ENCODE measurements at places on chromosomes 5 and 9.
A peak's percentile ranks its signal among the peaks of the same experiment; 100 is the strongest.

DNA sequence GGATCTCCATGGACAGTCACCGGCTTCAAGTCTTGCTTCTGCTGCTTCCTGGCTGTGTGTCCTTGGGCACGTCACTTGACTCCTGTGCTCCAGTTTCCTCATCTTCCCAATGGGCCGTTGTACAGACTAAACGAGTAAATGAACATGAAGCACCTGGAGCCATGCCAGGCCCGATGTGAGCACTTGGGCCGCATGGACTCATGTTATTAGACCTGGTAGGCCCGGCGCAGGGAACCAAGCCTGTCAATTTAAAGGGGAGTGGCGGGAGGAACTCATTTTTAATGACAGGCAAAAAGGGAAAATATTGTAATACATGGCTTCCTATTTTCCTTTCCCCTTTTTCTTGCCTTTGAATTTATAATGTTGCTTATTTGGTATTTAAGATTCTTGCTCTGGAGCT is 47.5 kb downstream of the TENT4A start:
- DNase-seq = no peak

- DNase-seq = no peak
Measured at GRCh38 chr9:129390541-129390940, 212.5 kb upstream of the IER5L start.

DNA sequence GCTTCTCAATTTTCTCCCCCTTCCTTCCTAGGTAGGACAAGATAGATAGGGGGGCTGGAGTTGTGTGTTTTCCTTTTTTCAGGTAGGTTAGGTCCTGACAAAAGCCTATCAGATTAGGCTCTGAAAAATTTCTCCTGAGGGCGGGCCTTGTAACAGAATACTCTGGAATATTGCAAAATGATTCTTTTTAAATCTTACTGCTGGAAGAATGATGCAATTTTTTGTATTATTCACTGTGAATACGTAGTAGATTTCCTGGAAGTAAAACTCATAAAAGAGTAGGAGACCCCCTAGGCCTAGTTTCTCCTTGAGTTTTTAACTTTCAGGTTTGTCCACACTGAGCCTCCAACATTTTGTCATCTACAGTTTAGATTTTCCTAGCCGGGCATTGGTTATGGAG is 1701.8 kb downstream of the EFNA5 start:
- DNase-seq = no peak

DNA sequence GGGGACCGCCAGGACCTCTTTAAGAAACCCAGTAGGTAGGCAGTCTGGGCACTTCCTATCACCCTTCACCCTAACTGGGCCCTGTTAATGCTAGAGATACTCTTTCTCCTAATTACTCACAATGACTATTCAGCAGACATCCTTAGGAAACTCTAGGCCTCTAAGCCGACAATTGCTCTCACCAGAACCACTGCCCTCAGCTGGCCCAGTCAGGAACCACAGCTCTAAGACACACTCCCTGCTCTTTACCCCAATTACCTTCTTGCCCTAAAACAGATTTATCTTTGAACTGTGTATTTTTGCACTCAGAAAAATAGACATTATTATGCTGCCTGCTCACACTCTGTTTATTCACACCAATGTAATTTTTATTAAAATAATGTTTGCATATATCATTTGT is 432.6 kb upstream of the SLC30A5 start:
- peak; percentile 41 for DNase-seq

- DNase-seq = peak; percentile 69
Measured at GRCh38 chr5:102296178-102296817, at the start of gene SLCO4C1. SLCO4C1 (minus strand) TSS chr5:102296284; CDS start chr5:102296262, 22 bp downstream.

- DNase-seq = peak; percentile 18
Measured at GRCh38 chr9:34254966-34255825, 73.9 kb downstream of the KIF24 start.

GRCh38 chr9:79369676-79370075 is 202.1 kb upstream of the TLE4 start:
- no peak for DNase-seq

DNA sequence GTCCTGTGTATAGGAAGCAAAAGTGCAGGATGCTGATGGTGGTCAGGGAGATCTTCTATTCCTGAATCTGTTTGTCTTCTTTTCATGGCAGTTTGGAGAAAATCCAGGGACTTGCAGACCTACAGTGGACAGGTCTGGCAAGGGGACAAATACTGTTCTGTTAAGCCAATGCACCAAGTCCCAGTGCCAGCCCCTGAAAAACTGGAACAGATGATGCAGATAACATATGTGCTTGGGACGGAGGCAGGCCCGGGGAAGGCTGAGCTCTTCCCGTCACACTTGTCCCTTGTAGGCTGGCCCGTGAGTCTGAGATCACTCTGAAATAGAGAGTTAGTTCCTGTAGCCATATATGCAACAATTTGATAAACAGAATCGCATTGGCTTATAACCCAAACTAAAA is 265.7 kb downstream of the MTRR start:
- no peak for DNase-seq

DNA sequence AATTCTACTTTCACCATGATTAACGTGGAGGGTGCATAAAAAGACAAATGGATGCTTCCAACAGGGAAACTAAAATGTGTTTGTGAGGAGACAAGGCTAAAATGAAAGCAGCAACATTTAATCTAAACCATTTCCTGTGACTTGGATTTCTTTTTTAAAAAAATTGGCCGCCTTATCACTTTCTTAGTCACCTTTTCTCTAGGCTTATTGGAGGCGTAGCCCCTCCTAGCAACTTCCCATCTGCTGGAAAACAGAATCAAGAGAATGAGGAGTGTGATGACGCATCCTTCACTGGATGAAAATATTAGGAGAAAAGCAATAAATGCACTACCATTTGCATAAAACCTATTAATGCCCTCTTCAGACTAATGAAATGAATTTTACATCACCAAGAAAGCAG is 791 bp upstream of the GPR150 start:
- DNase-seq = no peak

GRCh38 chr5:148853868-148854267 is 27.5 kb downstream of the ADRB2 start:
- DNase-seq = no peak

GRCh38 chr5:1732238-1732941 is 67.2 kb downstream of the MRPL36 start:
- no peak for DNase-seq

DNA sequence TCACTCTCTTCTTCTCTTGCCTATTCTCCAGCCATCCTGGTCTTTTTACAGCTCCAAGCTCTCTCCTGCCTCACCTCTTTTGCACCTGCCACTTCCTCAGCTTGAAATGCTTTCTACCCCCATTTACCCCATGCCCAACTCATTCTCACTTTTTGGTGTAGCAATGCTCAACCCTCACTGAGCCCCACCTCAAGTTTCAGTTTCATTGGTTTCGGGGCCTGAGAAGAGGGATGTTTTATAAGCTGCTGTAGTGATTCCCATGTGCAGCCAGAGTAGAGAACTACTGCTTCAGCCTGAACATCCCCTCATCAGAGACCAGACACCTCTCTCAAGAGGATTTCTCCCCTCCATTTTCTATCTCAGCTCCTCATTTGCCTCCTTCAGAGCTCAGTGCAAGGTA is 45.2 kb upstream of the FYB1 start:
- no peak for DNase-seq

GRCh38 chr9:130869250-130869649 is 27.4 kb downstream of the QRFP start:
- peak; percentile 73 for DNase-seq

DNA sequence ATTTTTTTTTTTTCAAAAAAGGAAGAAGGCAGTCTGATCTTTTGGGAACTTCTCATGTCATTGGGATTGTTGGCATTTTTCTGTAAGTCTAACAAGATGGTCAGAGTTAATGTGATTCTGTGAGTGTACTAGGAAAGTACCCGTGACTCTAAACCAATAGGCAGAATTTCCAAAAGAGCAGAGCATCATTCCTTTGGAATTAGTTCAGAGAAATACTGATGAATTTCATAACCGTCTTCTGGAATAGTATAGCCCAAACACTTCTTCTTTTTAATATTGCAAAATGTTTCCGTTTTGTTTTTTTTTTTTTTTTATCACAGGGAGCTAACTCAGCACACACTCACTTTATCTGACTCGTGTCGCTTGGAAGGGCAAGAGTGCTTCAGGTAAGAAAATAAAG is 407.4 kb downstream of the DTWD2 start:
- no peak for DNase-seq

DNA sequence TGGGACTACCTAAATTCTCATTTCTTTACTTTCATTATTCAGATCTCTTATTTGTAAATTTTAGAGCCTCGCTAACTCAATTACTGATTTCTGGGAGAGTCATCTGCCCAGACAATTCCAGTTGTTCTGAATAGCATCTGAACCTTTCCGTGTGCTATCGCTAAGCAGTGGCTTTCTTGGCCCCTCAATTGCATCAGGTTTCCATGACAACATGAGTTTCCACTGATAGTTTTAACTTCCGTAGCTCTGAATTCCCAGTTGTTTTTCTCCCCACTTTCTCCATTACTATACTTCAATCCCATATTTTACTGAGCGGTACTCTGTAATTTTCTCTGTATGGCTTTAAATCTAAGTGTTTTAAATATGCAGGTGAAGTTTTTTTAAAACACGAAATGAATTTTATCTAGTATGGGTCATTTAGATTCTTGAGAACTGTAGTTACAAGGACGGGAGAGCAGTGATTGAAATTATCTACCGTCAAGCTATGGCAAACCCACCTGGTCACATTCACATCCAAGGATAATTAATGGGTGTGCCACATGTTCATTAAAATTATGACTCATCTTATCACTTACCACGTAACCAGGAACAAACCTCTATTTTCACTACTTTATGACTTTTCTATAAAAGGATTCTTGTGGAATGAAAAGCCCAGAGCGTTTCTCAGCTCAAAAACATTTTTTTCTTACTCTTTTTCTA is 223.5 kb upstream of the PCSK5 start:
- no peak for DNase-seq

- no peak for DNase-seq
Measured at GRCh38 chr5:171630350-171631065, 155.1 kb upstream of the SMIM23 start.

DNA sequence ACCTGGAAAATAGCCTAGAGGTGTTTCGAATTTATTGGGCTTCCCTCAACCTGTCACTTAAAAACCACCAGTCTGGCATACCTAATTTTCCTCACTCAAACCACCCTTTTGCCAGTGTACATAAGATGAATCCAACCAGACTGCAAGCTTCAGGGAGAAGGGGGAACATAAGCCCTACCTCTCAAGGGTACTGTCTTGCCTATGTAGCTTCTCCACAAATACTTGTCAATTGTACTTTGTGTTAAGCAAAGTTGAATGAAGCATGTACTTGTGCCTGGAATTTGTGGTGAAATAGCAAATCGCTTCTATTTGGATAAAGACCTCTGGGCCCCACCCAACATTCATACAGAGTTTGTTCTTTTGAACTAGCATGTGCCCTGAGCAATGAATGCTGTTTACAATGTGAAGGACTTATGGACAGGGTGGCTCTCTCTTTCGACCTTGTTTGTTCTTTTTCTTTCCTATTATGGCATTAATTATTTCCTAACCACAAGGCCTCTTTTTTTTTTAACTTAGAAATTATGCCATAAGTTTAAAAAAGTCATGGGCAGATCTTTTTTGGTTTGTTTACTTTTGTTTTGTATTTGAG is 580.2 kb downstream of the EBF1 start:
- no peak for DNase-seq
